ENCODE measurements at places on chromosomes 12 and 14.

DNA sequence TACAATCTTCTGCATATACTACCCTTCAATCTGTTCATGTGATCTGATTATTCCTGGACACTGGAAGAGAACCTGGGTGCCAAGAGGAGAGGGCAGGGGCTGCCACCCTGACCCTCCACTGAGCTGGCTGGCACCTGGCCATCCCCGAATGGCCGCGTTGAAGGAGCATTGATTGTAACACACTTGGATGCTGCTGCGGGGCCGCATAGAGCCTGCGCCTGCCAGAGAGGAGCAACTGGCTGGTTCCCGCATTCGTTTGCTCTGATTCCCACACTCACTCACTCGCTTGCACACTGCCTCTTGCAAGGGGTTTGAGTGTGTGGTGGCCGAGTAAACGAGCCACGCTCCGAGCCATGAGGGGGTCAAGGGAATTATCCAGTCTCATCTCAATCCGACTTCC, 32.4 kb downstream of the PSEN1 start:
- H3K4me3 ChIP-seq = no peak overlapping the region
- no peaks in the 10 kb centered on the region for H3K27me3 ChIP-seq
- no peak overlapping the region for H3K27ac ChIP-seq
- peaks cover 74% of the 10 kb centered on the region for H3K36me3 ChIP-seq
- DNase-seq = no peak

GRCh38 chr12:66584673-66585072, 94.2 kb downstream of the GRIP1 start:
- H3K4me1 ChIP-seq = no peaks in the 10 kb centered on the region
- DNase-seq = no peak
- no peaks in the 10 kb centered on the region for H3K27me3 ChIP-seq
- H3K4me3 ChIP-seq = no peak overlapping the region
- H3K27ac ChIP-seq = no peak overlapping the region

GRCh38 chr14:36582011-36582873, at the start of gene NKX2-8:
Gene NKX2-8, minus strand, starts transcription at chr14:36582614. Its CDS starts 225 bp downstream, at chr14:36582389.
- no peaks in the 10 kb centered on the region for H3K36me3 ChIP-seq
- H3K27me3 ChIP-seq = peaks cover 8% of the 10 kb centered on the region
- H3K4me1 ChIP-seq = no peaks in the 10 kb centered on the region
- peak within 1 kb of the TSS; percentile 51 for H3K4me3 ChIP-seq
- no peak within 1 kb of the TSS for H3K27ac ChIP-seq

GRCh38 chr14:31425905-31426304, 5.6 kb upstream of the HEATR5A start:
- no peak overlapping the region for H3K27ac ChIP-seq
- no peaks in the 10 kb centered on the region for H3K4me1 ChIP-seq
- no peaks in the 10 kb centered on the region for H3K36me3 ChIP-seq

GRCh38 chr14:86646696-86647690, 1117.0 kb downstream of the FLRT2 start:
- H3K27me3 ChIP-seq = no peaks in the 10 kb centered on the region
- H3K4me1 ChIP-seq = peaks cover 7% of the 10 kb centered on the region
- no peak overlapping the region for H3K27ac ChIP-seq
- DNase-seq = no peak
- no peaks in the 10 kb centered on the region for H3K36me3 ChIP-seq

- H3K27ac ChIP-seq = no peak overlapping the region
- no peaks in the 10 kb centered on the region for H3K4me1 ChIP-seq
- H3K27me3 ChIP-seq = peaks cover 76% of the 10 kb centered on the region
- no peak for DNase-seq
These were observed 4.2 kb upstream of the SLC8A3 start for GRCh38 chr14:70192915-70193314.

DNA sequence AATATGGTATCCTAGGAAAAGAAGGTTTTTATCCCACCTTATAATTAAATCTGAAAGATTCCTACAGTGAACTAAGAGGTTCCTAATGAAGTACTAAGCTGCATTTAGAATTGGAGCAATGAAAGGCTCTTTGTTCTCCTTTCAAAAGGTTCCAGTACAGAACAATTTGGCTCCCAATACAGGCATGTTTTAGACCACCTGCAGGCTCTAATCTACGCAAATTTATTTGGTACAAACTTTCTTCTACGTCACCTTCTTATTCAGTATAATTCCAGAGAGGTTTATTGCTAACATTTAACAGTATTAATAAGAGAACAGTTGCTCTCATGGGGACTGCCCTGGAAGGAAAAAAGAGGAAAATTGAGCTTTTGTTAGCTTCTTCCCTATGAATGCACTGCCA, 37.6 kb upstream of the SLCO1C1 start:
- no peaks in the 10 kb centered on the region for H3K27me3 ChIP-seq
- no peak overlapping the region for H3K4me3 ChIP-seq
- no peaks in the 10 kb centered on the region for H3K36me3 ChIP-seq
- no peaks in the 10 kb centered on the region for H3K4me1 ChIP-seq
- no peak overlapping the region for H3K27ac ChIP-seq

GRCh38 chr12:1809591-1810190, 10.7 kb upstream of the LRTM2 start:
- peaks cover 5% of the 10 kb centered on the region for H3K27me3 ChIP-seq
- DNase-seq = peak; percentile 71
- no peak overlapping the region for H3K27ac ChIP-seq
- H3K4me1 ChIP-seq = no peaks in the 10 kb centered on the region

GRCh38 chr14:63454436-63454835, 88.7 kb downstream of the PPP2R5E start:
- no peak for DNase-seq
- H3K4me1 ChIP-seq = peaks cover 1% of the 10 kb centered on the region
- H3K36me3 ChIP-seq = 0 out of 2 replicates have a peak, but pooled peaks cover 13% of the 10 kb centered on the region
- no peaks in the 10 kb centered on the region for H3K27me3 ChIP-seq
- no peak overlapping the region for H3K4me3 ChIP-seq

- H3K4me1 ChIP-seq = no peaks in the 10 kb centered on the region
- no peak for DNase-seq
- no peak overlapping the region for H3K27ac ChIP-seq
- H3K27me3 ChIP-seq = no peaks in the 10 kb centered on the region
- H3K4me3 ChIP-seq = no peak overlapping the region
These were observed 4.9 kb upstream of the MAX start for GRCh38 chr14:65107200-65107599.

GRCh38 chr14:103973354-103973753, 31.0 kb upstream of the RD3L start:
- H3K27me3 ChIP-seq = no peaks in the 10 kb centered on the region
- no peaks in the 10 kb centered on the region for H3K4me1 ChIP-seq
- no peaks in the 10 kb centered on the region for H3K36me3 ChIP-seq
- no peak for DNase-seq
- H3K4me3 ChIP-seq = no peak overlapping the region

DNA sequence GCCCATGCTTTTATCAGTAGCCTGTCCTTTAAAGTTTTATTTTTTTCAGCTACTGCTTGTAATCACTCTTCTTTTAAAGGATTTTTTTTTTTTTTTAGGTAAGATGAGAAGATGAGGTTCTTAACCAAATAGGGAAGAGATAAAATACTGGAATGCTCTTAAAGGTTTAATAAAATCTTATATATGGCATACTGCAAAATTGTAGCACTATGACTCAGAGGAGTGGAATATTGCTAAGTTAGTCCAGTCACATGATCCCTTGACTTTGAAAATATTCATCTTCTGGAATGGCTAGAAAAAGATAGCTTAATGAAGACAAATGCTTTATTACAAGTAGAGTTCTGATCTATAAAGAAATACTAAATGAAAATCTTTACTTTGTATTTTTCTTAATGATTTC, 116.6 kb downstream of the NAV3 start:
- no peak overlapping the region for H3K4me3 ChIP-seq
- H3K4me1 ChIP-seq = peaks cover 35% of the 10 kb centered on the region
- H3K27ac ChIP-seq = peak overlapping the region; percentile 42

GRCh38 chr12:55467836-55468235, 2.1 kb downstream of the OR6C70 start:
- DNase-seq = no peak
- no peak overlapping the region for H3K27ac ChIP-seq
- H3K36me3 ChIP-seq = no peaks in the 10 kb centered on the region
- H3K4me1 ChIP-seq = no peaks in the 10 kb centered on the region
- peaks cover 21% of the 10 kb centered on the region for H3K27me3 ChIP-seq

DNA sequence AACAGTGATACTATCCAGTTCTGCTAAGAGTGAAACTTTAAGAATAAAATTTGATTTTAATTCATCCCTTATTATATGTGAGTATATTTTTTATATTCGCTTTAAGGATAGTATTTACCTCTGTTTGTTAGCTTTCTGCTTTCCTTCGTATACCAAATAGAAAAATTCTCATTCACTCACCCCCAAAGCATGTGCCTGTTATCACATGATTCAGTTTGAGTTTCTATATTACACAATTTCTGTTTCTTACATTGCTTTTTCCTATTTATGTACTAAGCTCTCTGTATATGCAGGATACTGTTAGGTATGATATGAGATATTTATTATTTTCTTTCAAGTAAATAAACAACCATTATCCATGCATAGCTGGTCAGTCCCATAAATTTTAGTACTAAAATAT, 275.2 kb downstream of the FBXL14 start:
- peaks cover 19% of the 10 kb centered on the region for H3K36me3 ChIP-seq
- H3K4me3 ChIP-seq = no peak overlapping the region
- H3K27ac ChIP-seq = no peak overlapping the region
- H3K4me1 ChIP-seq = peaks cover 20% of the 10 kb centered on the region
- no peak for DNase-seq

- no peak overlapping the region for H3K4me3 ChIP-seq
- peaks cover 35% of the 10 kb centered on the region for H3K4me1 ChIP-seq
- no peaks in the 10 kb centered on the region for H3K27me3 ChIP-seq
- H3K36me3 ChIP-seq = no peaks in the 10 kb centered on the region
- DNase-seq = no peak
These were observed 184.5 kb downstream of the AKAP6 start for GRCh38 chr14:32513571-32514009.
